Myocyte (in vitro differentiated cells): ENCODE measurements at places on chromosomes 3 and 15.

DNA sequence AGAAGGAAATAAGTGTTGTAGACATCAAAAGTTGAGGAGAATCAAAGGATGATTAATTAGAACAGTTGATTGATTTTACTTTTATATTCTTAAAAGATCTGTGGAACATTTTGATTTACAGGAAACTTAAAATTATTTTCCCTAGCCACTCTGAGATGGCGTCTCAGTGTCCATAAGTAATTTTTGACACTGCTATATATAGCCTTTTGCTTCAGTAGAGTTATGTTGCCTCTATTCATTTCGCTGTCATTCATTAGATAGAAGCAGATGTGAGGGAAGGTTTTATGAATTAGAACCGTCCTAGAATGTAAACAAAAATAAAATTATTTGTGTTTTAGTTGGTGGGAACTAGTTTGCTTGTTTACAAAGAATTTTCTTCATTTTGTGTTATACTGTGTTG lies 51.1 kb upstream of the EIF3J start:
- DNase-seq = no peak

DNA sequence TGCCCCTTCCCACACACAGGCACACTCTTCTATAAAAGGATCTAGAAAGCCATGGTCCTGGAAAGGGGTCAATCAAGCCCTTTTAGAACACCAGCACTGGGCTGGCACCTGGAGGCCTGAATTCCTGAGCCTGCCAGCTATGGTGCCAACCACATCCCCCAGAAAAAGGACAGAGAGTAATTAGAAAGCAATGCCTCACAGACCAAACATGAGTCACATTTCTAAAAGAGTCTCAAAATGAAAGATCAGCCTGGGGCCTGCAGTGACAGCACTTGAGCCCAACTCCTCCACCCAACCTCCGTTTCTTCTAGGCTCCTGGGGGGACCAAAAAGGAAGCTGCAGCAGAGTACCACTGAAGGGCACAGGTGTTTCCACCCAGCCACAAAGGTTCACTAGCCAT lies 14.1 kb downstream of the MYLK start:
- DNase-seq = peak; percentile 93

DNA sequence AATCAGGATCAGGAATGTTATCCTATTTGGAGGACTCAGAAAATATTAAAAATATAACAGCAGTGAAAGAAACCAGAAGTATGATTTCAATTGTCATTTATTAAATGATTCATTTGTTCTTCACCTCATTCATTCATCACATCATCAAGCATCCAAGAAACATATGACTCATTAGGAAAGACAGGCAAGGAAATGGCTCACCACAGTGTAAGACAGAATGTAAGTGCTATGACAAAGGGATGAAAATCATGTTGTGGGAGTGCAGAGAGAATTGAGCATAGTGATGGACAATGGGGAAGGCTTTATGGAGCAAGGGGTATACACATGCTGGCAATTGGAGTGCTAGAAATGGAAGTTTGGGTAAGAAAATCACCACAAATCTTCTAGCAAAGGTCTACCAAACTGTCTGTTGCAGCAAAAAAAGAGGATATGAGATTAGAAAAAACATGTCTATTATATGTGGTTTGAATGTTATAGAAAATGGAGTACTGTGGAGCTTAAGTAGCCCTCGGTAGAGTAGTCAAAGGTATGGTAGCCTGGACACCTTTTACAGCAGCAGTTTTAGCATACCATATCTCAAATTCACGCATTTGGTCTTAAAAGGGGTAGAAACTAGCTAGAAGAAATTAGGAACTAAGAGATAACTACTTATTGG lies 111.1 kb upstream of the GPR149 start:
- no peak for DNase-seq

- no peak for DNase-seq
Measured at GRCh38 chr15:74857082-74857655, 14.2 kb upstream of the ULK3 start.

GRCh38 chr3:32181365-32181764 lies 57.1 kb upstream of the CMTM8 start:
- DNase-seq = no peak

DNA sequence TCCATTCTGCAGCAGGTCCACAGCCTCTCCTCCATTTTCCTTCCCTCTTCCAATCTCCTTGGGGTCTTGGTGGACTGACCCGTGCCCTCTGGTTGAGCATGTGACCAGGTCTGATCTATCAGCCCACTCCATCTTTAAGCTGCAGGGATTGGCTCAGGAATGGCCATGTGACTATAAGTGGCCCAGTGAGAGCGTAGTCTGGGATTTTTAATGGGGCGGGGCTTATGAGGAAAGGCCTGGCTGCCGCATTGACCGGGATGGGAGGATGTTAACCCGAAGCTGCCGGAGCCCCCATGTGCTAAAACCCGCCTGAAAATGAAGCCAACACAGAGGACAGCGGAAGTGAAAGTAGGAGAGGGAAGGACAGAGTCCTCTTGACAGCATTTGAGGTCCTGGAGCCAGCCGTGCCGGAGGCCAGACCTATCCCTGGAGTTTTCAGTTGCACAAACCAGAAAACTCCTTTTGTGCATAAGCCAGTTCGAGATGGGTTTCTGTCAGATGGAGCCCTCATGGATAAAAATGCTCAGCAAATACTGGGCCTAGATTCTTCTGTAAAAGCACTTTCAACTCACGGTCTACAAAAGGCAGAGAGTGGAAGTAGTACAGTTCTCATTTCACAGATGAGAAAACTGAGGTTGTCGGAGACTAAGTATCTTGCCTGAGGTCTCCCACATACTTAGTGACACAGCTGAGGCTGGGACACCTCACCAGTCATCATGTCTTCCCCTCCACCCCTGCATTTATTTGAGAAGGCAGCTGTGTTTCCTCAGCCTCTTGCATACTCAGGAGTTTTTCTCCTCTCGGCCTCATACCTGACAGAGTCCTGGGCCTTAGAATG lies 61.9 kb downstream of the ATP2B2 start:
- DNase-seq = no peak

GRCh38 chr3:128080323-128081080 lies 28.3 kb downstream of the SEC61A1 start:
- DNase-seq = peak; percentile 81

DNA sequence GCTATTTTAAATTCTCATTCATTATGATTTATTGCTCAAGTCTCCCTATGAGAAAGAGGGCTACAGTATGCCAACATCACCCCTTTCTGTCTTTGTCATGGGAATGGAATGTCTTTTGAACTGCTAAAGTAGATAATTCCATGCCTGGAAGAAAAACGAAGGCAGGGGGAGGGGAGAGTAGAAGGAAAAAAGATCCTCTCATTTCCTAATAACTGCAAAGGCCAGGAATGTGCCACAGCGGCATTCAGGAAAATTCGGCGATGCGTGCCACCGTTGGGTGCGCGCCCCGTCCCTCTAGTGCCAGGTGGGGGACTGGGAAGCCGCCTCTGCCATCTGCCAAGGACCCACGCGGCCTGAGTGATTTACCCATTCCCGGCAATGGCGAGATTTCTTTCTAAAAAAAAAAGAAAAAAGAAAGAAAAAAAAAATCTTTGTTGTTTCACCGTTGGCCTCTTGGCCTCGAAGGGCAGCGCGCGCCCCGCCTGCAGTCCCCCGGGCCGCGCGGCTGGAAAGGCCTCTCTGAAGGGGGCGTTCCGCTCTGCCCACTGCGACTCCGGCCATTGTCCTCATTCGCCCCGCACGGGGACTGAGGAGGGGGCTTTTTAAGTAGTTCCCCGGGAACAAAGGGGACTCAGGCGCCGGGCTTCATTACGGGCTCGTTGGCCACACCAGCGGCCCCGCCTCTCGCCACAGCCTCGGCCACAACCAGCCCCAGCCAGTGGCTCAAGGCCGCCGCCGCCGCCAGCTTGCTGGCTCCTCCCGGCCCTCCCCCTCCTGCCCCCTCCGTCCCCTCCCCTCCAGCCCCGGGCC lies 54.5 kb downstream of the CPN2 start:
- peak; percentile 51 for DNase-seq

DNA sequence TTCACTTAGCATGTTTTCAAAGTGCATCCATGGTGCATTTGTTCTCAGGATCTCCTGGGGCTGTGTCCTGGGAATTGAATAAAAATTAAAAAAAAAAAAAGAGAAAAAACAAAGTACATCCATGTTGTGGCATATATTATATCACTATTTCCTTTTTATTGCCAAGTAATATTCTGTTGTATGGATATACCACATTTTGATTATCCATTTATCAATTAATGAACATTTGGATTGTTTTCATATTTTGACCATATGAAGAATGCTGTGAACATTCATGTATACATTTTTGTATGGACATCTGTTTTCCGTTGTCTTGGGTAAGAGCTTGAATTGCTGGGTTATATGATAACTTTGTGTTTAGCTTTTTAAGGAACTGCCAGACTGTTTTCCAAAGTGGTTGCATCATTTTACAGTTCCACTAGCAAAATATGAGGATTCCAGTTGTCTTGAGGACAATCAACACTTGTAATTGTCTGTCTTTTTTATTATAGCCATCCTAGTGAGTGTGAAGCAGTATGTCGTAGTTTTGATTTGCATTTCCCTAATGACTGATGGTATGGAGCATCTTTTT lies 44.5 kb downstream of the CTDSPL2 start:
- DNase-seq = no peak

GRCh38 chr3:124592658-124593441 lies 137.4 kb upstream of the UMPS start:
- no peak for DNase-seq

DNA sequence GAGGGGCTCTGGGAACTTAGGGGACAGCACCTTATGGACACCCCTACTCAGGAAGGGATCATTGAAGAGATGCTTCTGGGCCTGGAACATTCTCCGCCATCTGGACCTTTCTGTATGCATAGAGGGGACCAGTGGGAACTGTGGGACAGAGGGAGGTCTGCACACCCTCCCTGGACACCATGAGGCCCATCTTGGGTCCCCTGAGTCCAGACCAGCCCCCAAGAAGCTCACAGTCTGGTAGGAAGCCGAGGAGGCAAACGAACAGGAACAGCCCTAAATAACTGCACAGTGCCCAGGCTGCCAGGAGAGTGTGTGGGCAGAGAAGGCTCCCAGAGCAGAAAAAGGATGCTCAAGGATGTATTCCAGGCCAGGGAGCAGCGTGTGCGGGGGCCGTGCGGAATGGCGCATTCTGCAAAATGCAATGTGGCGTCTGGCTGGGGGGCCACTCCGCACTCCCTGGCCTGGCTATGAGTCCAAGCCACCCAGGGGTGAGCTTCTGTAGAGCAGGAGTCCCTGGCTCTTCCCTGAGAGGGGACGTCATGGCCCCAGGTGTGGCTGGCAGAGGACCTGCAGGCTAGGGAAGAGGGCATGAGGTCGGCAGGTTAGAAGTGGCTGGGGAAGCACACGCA lies 24.5 kb upstream of the KLF13 start:
- no peak for DNase-seq

DNA sequence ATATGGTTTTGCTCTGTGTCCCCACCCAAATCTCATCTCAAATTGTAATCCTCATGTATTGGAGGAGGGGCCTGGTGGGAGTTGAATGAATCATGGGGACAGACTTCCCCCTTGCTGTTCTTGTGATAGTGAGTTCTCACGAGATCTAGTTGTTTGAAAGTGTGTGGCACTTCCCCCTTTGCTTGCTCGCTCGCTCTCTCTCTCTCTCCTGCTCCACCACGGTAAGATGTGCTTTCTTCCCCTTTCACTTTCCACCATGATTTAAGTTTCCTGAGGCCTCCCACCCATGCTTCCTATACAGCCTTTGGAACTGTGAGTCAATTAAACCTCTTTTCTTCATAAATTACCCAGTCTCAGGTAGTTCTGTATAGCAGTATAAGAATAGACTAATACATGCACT lies 60.7 kb downstream of the GSK3B start:
- no peak for DNase-seq

GRCh38 chr3:120708408-120708807 lies 26.4 kb upstream of the HGD start:
- no peak for DNase-seq

DNA sequence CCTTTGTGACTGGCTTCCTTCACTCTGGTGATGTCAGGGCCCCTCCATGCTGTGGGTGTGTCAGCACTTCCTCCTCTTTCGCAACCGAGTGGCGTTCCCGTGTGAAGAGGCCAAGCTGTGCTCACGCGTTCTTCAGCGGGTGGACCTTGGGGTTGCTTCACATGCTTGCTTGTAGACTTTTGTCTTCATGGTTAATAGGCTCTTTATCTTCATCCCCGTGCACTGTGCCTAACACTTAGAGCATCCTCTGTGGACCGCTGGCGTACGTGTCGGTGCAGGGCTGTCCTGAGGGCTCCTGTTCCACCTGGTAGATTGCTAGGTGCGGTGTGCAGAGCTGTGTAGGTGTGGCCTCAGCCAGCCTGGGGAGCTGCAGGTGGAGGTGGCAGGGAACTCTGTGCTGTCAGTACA lies 182.3 kb downstream of the OR4M2 start:
- DNase-seq = no peak

- DNase-seq = peak; percentile 16
Measured at GRCh38 chr3:161305095-161305991, 66.0 kb downstream of the SPTSSB start.

GRCh38 chr3:43211681-43212080 lies 74.7 kb upstream of the SNRK start:
- no peak for DNase-seq

DNA sequence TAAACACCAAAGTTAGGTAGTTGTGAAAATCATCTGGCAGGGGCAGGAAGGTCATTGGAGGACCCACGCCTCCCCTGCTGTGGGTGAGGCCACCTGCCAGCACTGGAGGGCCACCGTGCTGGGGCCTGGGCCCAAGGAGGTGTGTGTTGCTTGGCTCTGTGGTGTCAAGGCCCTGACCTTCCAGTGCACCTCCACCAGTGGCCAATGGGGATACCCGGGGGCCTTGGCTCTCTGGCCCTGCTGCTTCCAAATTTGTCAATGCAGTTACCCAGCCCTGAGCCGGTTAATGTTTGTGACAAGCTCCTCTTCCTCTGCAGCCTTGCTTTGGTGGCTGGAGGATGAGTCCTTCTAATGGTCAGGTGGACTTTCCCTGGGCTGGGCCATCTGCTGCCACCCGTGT lies 150.2 kb downstream of the KLF13 start:
- no peak for DNase-seq

DNA sequence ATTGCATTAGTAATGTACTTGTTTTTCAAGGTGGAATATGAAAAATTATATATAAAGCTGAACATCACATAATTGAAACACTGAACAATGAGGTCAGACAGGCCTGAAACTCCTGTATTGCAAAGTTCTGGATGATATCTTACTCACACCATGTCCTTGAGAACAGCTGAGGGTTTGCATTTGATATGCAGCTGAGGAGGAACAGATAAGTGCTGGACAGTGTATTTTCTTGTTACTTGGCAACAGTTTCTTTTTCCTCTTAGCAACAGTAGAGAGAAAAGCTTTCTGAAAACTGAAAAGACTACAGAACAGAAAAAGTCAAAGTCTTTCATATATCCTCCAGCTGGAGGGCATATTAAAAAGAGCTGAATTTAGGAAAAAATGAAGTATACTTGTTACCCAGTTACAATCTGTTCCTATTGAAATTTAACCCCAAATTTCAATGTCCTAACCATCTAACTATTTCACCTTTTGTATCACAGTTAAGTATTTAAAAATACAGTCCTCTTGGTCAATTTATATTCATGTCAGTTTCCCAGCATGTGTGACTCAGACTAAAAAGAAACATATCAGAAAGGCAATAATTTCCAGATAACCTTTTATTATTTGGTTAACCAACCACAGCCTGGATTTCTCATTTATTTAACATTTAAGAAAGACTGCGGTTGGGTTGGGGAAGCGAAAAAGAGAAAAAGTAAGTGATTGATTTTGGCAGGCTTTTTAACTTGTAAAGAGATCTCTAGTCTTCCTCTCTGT lies 733.0 kb upstream of the DPPA4 start:
- peak; percentile 67 for DNase-seq

GRCh38 chr3:13113346-13114330 lies 40.4 kb upstream of the IQSEC1 start:
- no peak for DNase-seq

- DNase-seq = no peak
Measured at GRCh38 chr3:188581365-188581764, 427.4 kb downstream of the LPP start.

- DNase-seq = peak; percentile 28
Measured at GRCh38 chr15:79615754-79616153, 183.6 kb downstream of the MINAR1 start.
